ENCODE measurements at places on chromosomes 2 and 18.

- no peak overlapping the region for H3K27ac ChIP-seq
- H3K36me3 ChIP-seq, result no peaks in the 10 kb centered on the region
- no peaks in the 10 kb centered on the region for H3K27me3 ChIP-seq
- H3K4me3 ChIP-seq, result no peak overlapping the region
These were observed 25.7 kb upstream of the XIRP2 start for GRCh38 chr2:166862468-166863132.

DNA sequence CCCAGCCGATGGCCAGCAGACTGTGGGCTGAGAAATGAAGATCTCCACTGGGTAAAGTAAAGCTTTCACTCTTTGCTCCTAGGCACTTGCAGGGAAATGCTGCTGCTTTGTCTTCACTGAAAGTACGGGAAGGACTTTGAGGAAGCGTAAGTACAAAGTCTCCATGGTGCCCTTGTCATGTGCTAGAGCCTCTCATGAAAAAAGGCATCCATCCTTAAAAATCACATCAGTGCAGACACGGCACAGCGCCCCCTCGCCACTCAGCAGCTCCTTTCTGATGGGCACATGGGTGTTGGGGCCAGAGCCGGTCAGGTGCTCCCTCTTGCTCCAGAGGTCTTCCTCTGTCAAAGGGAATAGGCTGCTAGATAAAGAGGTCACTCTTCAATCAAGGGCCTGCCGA is 109.0 kb upstream of the STPG4 start:
- H3K4me3 ChIP-seq, result no peak overlapping the region
- H3K36me3 ChIP-seq, result no peaks in the 10 kb centered on the region
- no peak for DNase-seq
- H3K4me1 ChIP-seq, result no peaks in the 10 kb centered on the region

- H3K4me3 ChIP-seq, result no peak overlapping the region
- no peak for DNase-seq
- H3K36me3 ChIP-seq, result no peaks in the 10 kb centered on the region
- H3K27ac ChIP-seq, result no peak overlapping the region
These were observed 57.7 kb upstream of the SEMA4C start for GRCh38 chr2:96927405-96928171.

DNA sequence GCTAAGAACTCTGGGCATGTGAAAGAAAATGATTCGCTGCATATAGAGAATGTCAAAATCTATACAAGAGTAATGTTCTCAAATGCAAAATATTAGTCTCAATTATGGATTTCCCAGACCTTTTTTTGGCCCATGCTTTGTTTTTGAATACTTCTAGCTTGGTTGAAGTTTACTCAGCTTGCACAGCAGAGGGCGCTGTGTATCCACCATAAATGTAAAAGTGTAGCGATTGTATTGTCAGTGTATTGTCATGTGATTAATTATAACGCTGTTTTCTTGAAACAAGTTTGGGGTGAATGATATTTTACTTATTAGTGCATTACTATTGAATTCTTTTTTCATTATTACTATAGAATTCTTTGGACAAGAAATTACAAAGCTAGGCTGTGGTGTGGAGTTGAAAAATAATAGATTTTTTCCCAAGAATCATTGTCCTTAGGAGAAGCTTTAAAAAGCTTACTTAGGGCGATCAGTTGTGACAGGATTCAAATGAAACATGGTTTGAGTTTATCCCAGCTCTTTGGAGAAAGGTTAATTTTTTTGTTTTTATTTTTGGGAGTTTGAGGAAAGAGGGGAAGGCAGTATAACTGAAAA is 98.3 kb downstream of the PIK3C3 start:
- H3K27me3 ChIP-seq, result no peaks in the 10 kb centered on the region
- H3K27ac ChIP-seq, result no peak overlapping the region
- peaks cover 7% of the 10 kb centered on the region for H3K4me1 ChIP-seq
- peak; percentile 32 for DNase-seq

DNA sequence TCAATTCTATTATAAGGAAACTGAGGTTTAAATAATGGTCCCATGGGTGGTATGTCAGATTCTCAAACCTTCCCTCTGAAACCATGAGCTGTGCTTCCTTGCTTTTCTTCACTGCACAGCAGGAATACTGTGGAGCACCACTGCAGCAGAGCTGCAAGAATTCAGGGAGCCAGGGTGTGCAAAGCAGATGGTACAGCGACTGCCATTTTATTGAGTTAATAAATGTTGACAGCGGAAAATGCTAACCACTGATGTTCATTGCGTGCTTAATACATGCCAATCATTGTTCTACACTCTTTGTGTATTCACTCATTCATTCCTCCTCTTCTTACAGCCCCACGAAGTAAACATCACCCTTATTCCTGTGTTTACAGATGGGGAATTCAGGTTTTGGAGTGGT is 152.2 kb upstream of the THSD7B start:
- DNase-seq, result no peak
- no peaks in the 10 kb centered on the region for H3K27me3 ChIP-seq

GRCh38 chr2:179910735-179911113 is 49.3 kb upstream of the ZNF385B start:
- DNase-seq, result no peak
- H3K36me3 ChIP-seq, result no peaks in the 10 kb centered on the region
- no peaks in the 10 kb centered on the region for H3K4me1 ChIP-seq
- no peak overlapping the region for H3K27ac ChIP-seq
- no peaks in the 10 kb centered on the region for H3K27me3 ChIP-seq

- no peak overlapping the region for H3K4me3 ChIP-seq
- DNase-seq, result no peak
- no peaks in the 10 kb centered on the region for H3K4me1 ChIP-seq
- H3K27me3 ChIP-seq, result peaks cover 3% of the 10 kb centered on the region
- H3K36me3 ChIP-seq, result no peaks in the 10 kb centered on the region
These were observed 20.2 kb upstream of the B3GNT2 start for GRCh38 chr2:62175728-62176127.

GRCh38 chr2:186697536-186697935 is 3.7 kb downstream of the FAM171B start:
- no peak overlapping the region for H3K27ac ChIP-seq
- peaks cover 7% of the 10 kb centered on the region for H3K4me1 ChIP-seq
- H3K4me3 ChIP-seq, result no peak overlapping the region
- H3K36me3 ChIP-seq, result no peaks in the 10 kb centered on the region
- no peak for DNase-seq

GRCh38 chr18:47409519-47409918 is 158.1 kb upstream of the SKOR2 start:
- H3K36me3 ChIP-seq, result no peaks in the 10 kb centered on the region
- no peaks in the 10 kb centered on the region for H3K4me1 ChIP-seq
- no peak overlapping the region for H3K27ac ChIP-seq
- no peak for DNase-seq

DNA sequence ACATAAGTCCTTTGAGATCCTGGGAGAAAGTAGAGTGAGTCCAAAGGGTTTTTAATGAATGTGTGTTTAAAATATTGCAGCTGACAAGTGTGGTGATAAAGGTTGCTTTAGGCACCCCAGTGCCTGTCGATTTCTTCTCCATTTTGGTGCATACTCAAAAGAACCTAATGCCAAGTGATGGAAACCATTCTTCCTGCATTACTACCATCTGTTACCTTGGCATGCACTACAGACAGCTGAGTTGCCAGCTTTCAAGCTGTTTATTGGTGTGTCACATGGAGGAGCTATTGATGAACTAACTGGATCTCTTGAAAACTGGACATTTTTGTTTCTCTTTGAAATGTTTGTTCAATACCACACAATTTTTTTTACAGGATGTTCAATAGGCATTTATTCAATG is 350.0 kb downstream of the AKAIN1 start:
- no peaks in the 10 kb centered on the region for H3K36me3 ChIP-seq
- DNase-seq, result no peak
- no peaks in the 10 kb centered on the region for H3K4me1 ChIP-seq
- H3K27me3 ChIP-seq, result no peaks in the 10 kb centered on the region
- H3K27ac ChIP-seq, result no peak overlapping the region
- H3K4me3 ChIP-seq, result no peak overlapping the region

GRCh38 chr2:120829633-120830025 is 94.0 kb downstream of the GLI2 start:
- no peaks in the 10 kb centered on the region for H3K4me1 ChIP-seq

DNA sequence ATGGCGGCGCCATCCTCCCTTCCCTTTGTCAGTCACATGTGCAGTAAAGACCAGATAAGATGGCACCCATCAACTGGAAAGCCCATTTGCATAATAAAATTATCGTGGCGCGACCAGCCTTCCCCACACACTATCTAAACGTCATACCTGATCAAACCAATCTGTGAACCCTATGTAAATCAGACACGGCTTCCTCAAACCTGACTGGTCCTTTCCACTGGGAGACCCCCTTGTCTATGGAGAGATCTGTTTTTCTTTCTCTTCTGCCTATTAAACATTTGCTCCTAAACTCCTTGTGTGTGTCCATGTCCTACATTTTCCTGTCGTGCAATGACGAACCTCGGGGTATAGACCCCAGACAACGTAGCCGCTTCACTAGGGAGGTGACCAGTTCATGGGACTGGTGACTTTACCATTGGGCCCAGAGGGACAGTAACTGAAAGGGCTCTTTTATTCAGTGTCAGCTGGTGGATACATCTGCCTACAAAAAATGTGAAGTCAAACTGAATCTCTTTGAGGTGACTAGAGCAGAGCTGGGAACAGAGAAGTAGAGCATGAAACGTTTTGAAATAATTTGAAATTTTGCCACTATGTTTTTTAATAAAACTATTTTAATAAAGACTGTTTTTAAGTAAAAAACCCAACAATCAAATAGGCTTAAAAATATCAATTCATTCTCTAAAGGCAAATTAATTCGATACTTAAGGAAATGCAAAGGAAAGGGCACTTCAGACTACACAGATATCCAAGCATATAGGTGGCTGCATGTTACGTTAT is 87.5 kb downstream of the SOCS6 start:
- H3K27me3 ChIP-seq, result peaks cover 2% of the 10 kb centered on the region
- H3K4me1 ChIP-seq, result no peaks in the 10 kb centered on the region
- no peak for DNase-seq
- H3K27ac ChIP-seq, result no peak overlapping the region

- DNase-seq, result no peak
- H3K36me3 ChIP-seq, result no peaks in the 10 kb centered on the region
- no peak overlapping the region for H3K4me3 ChIP-seq
- H3K4me1 ChIP-seq, result no peaks in the 10 kb centered on the region
These were observed 345.5 kb downstream of the ERBB4 start for GRCh38 chr2:212193056-212193455.

DNA sequence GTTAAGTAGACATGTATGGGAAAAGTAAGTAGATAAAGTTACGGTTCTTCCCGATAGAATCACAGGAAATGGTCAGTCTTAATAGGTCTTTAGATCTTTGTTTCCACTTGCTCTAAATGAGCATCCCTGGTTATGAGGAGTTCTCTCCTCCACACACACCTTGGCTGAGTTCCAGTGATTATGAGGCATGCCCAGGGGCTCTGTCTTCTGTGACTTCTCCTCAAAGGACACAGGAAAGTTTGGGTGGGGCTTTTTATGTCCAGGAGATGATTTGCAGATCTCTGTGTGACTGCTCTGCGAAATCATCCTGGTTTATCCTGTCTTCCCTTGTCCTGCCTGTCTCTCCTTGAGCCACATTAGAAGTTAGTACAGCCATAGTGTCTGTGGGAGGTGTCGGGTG is 83.9 kb upstream of the EML6 start:
- H3K27ac ChIP-seq, result peak overlapping the region; percentile 63
- H3K4me1 ChIP-seq, result peaks cover 17% of the 10 kb centered on the region
- no peak for DNase-seq
- H3K4me3 ChIP-seq, result no peak overlapping the region
- no peaks in the 10 kb centered on the region for H3K27me3 ChIP-seq

DNA sequence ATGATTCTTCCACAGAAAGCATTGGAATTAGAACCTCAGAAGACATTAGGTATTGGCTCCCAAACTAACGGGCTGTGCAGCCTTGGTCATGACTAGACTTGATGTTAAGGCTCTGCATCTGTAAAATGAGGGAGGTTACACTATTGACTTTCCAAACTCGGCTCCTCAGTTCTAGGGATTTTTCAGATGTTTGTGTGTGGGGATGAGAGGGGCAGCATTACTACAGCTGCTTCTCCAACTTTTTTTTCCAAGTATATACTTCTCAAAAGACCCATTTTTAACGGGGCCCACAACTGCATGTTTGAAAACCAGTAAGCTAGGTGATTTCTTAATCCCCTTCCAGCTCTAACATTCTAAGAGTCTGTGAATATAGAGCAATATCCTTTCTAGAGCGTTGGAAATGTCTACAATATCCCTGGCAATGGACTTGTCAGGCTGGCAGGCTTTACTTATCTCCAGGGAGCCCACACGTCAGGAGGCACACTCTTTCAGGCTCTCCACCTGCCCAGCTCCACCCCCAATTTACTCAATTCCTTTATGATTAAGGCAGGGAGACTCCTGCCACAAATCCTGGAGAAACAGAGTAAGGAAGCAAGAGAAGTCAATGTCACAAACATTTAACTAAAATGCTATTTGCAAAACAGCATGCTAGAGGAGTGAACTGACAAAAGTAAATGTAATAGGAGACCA is 844 bp upstream of the MPV17 start:
- H3K27me3 ChIP-seq, result no peaks in the 10 kb centered on the region
- peak overlapping the region; percentile 99 for H3K4me3 ChIP-seq
- peaks cover 17% of the 10 kb centered on the region for H3K4me1 ChIP-seq
- no peak for DNase-seq

GRCh38 chr2:240226672-240227537 is 86.4 kb upstream of the OTOS start:
- no peak for DNase-seq
- H3K27me3 ChIP-seq, result peaks cover 13% of the 10 kb centered on the region
- no peaks in the 10 kb centered on the region for H3K4me1 ChIP-seq
- no peak overlapping the region for H3K4me3 ChIP-seq
- H3K27ac ChIP-seq, result no peak overlapping the region

GRCh38 chr2:129240061-129240460 is 739.4 kb upstream of the RAB6C start:
- no peaks in the 10 kb centered on the region for H3K4me1 ChIP-seq
- H3K27me3 ChIP-seq, result no peaks in the 10 kb centered on the region
- H3K36me3 ChIP-seq, result no peaks in the 10 kb centered on the region
- no peak overlapping the region for H3K4me3 ChIP-seq

- DNase-seq, result no peak
- no peaks in the 10 kb centered on the region for H3K36me3 ChIP-seq
- no peaks in the 10 kb centered on the region for H3K27me3 ChIP-seq
- no peak overlapping the region for H3K27ac ChIP-seq
These were observed 39.5 kb downstream of the SDC1 start for GRCh38 chr2:20185176-20186022.

DNA sequence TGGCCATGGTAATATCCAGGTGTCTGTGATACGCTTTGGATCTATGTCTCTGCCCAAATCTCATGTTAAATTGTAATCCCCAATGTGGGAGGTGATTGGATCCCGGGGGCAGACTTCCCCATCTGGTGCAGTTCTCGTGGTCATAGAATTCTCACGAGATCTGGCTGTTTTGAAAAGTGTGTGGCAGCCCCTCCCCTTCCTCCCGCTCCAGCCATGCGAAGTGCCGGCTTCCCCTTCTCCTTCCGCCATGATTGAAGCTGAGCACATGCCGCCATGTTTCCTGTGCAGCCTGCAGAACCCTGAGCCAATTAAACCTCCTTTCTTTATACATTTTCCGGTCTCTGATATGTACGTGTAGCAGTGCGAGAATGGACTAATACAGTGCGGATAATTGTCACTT is 42.5 kb downstream of the GPC1 start:
- H3K27me3 ChIP-seq, result no peaks in the 10 kb centered on the region
- no peaks in the 10 kb centered on the region for H3K4me1 ChIP-seq
- no peak overlapping the region for H3K4me3 ChIP-seq
- DNase-seq, result no peak
- no peaks in the 10 kb centered on the region for H3K36me3 ChIP-seq

Measured in activated T-helper 2 cell treated with anti-CD3 and anti-CD28 coated beads, Interferon-gamma antibody, Interleukin-2, Interleukin-4, amounts not matched to agents 10 μg/mL and 5 μg/mL and 100 μg/mL, durations not matched to agents 14 hours and 24 hours and 36 hours (primary cell).